ENCODE measurements at places on chromosomes 5 and 9.

DNA sequence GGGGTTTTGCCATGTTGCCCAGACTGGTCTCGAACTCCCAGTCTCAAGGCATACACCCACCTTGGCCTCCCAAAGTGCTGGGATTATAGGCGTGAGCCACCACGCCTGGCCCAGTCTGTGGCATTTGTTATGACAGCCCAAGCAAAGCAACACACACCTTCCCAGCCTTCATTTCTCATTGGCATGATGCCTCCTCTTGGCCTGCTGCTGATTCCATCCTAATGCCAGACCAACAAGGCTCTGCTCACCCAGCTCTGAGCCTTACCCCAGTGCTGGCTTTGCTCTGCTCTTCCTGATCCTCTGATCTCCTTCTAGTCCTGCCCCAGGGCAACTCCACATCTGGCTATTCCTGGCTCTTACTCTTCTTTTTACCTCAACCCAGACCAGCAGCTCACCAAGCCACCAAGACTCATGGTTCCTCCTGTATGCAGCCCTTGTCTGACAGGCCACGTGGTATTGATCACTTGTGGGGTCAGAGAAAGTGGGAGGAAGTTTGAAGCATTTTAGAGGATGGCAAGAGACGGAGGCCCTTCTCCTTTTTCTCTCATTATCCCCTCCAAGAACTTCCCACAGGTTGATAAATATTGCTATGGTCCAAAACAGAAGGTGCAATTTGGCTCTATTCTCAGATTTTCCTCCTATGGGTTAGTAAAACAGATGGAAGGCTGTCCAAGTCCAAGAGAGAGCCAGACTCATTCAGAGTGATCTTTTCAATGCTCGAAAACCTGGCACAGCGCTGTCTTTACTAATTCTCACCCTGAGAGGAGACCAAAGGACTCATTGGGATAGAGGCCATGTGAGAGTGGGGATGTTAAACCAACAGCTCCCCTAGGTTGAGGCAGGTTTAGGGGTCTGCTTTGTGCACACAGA, 958 bp downstream of the CD180 start:
- no peak for DNase-seq

DNA sequence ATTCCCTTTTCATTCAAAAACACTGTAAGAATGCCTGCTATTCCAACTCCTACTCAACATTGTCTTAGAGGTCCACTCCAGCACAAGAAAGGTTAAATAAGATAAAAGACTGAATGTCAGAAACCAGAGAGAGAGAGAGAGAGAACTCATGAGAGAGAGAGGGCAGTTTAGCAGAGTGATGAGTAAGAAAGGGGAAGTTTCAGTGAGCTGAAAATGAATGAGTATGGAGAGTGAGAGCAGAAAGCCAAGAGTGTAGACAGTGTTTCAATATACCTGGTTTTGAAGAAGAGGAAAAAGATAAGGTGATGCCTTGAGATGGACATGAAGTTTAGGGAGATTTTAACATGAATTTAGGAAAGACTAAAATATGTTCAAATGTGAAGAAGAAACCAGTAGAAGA, 528.0 kb upstream of the SEMA6A start:
- DNase-seq = no peak

- peak; percentile 79 for DNase-seq
Observed at GRCh38 chr5:150409638-150410523, 2.8 kb downstream of the CD74 start.

GRCh38 chr5:127236254-127236653, 54.3 kb upstream of the MEGF10 start:
- no peak for DNase-seq

DNA sequence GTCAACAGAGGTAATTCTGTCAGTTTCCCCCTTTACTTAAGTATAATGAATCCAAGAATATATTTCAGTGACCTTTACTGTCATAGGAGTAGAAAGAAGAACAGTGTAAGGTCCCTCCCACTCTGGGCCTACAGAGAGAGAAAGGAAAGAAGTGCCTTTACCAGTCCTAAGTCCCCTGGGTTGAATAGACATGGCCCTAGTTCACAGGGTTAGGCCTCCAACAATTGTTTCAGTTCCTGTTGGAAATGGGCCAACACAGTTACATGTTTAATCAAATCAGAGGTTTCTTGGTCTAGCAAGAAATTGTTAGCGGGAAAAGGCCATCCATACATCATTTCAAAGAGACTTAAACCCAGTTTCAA, 605.6 kb downstream of the MTRR start:
- no peak for DNase-seq

All from OCI-M1 (cell line).